Memory B cell (primary cell): ENCODE measurements at places on chromosomes 5 and 9.
A peak's percentile ranks its signal among the peaks of the same experiment; 100 is the strongest.

GRCh38 chr9:76403352-76403751, 9.1 kb upstream of the RFK start:
- DNase-seq, result peak; percentile 24

- no peak for DNase-seq
Measured at GRCh38 chr9:104143550-104143910, 49.4 kb downstream of the SMC2 start.

DNA sequence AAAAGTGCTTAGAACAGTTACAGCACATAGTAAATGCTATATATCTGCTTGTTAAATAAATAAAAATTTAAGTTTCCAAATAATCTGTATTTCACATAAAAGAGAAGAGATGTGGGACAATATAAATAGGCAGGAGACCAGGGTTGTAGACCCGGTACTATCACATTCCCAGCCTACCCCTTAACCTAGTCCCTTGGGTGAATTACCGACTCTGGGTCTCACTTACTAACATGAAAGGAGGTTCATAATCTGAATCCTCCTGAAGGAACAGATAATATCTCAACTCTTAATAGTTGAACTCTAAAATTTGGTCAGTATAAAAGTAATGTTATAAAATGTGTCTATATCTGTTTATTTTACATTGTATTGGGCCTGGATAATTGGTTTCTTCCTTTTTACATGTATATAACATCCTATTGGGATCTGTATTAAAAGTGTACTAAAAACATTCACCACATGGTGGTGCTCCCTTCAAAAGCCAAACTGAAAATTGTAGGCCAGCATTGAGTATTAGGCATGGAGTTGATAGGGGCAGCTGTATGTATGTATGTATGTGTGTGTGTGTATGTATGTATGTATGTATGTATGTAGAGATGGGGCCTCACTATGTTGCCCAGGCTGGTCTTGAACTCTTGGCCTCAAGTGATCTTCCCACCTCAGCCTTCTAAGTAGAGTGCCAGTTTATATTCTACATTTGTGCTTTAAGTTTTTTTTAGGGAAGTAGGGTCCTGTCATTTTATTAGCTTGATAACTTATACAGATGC, 64.2 kb upstream of the ABL1 start:
- peak; percentile 5 for DNase-seq

DNA sequence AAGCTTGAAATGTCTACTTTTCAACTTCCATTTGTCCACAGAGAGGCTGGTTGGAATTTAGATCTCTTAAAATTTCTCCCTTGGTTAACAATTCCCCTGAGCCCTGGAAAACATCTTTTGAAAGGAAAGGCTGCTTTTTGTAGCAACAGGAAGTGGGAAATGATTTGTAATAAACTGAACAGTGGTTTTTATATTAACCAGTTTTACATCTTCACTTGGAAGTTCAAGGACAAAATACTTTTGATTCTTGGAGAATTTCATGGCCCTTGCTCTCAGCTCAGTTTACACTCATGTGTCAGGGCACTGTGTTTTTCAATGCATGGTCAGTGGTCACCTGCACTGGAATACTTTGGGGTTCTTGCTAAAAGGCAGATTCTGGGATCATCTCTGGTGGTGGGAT, 9.9 kb downstream of the MLANA start:
- no peak for DNase-seq

- no peak for DNase-seq
Measured at GRCh38 chr5:174735498-174736330, 11.3 kb downstream of the MSX2 start.

GRCh38 chr5:161685461-161685860, at the start of gene GABRA6:
GABRA6 (plus strand) TSS chr5:161685721; CDS start chr5:161685990, 269 bp downstream.
- no peak for DNase-seq

DNA sequence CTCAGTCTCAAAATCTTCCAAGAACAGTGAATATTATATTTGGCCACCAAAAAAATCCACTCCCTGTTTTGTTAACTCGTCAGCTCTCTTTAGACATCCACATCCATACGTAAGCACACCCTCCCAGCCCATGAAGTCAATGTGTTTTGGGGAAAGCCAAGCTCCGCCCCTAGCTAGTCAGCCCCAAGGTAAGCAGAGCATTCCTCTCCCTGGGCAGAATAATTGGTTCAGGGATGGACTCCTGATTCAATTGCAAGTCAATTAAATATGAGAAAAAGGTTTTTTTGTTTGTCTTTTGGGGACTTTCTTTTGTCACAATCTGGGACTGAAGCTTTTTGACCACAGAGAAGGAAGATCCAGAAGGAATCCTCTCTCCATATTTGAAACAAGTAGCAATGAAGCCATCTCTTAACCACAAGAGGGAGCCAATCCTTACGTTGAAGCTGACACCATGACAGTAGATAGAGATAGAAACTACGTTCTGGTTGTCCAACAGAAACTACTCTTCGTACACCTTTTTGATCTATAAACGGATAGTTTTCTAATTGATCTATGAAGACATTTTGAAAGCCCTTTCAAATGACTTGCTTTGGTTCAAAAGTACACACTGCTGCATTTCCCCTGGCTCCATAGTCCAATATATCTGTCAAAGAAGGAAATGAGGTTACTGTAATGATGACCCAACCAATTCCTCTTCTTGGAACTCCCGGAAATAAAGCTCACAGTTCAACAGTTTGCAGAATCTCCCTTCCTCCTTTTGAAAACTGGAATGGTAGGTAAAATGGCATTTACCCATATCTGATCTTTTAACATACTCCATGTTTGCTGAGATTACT, 166.4 kb downstream of the TLE1 start:
- no peak for DNase-seq

DNA sequence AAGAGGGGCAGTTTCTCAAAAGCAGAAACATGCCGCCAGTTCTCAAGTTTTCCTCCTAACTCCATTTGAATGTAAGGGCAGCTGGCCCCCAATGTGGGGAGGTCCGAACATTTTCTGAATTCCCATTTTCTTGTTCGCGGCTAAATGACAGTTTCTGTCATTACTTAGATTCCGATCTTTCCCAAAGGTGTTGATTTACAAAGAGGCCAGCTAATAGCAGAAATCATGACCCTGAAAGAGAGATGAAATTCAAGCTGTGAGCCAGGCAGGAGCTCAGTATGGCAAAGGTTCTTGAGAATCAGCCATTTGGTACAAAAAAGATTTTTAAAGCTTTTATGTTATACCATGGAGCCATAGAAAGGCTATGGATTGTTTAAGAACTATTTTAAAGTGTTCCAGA, 142.8 kb downstream of the NTRK2 start:
- no peak for DNase-seq

- no peak for DNase-seq
Measured at GRCh38 chr5:102380174-102380573, 84.1 kb upstream of the SLCO4C1 start.

DNA sequence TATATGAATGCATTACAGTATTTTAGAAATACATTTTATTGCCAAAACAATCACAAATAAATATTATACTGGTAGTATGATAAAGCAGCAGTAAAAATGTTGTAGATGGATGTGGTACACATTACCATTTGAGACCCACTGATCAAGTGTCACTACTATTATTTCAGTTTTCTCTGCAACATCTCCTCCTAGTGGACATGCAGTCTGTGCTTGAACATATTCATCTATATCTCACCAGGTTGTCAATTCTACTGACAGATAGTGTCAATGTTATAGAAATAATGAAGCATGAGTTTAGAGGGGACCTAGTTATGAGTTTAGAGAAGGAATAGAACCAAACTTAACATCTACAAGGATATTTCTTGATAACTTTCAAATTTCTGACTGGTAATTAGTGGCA, 39.2 kb upstream of the ELOVL7 start:
- DNase-seq, result no peak

DNA sequence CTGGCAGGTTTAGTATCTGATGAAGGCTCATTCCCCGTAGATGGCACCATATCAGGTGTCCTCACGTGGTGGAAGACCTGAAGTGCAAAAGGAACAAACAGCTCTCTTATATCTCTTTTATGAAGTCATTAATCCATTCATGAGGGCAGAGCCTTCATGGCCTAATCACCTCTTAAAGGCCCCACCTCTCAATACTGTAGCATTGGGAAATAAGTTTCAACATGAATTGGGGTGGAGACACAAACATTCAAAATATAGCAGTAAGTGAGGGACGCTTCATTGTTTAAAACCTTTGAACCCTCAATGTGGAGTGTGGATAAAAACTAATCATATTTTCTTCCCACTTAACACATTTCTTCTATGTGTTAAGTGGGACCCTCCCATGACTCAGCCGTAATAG, 489.4 kb upstream of the WWC1 start:
- DNase-seq, result no peak

GRCh38 chr5:79509244-79509885, 4.6 kb downstream of the HOMER1 start:
- DNase-seq, result no peak

- DNase-seq, result peak; percentile 46
Measured at GRCh38 chr5:95620870-95621838, 1.3 kb downstream of the GPR150 start.

GRCh38 chr9:16138561-16139491, 586.0 kb downstream of the CCDC171 start:
- no peak for DNase-seq

DNA sequence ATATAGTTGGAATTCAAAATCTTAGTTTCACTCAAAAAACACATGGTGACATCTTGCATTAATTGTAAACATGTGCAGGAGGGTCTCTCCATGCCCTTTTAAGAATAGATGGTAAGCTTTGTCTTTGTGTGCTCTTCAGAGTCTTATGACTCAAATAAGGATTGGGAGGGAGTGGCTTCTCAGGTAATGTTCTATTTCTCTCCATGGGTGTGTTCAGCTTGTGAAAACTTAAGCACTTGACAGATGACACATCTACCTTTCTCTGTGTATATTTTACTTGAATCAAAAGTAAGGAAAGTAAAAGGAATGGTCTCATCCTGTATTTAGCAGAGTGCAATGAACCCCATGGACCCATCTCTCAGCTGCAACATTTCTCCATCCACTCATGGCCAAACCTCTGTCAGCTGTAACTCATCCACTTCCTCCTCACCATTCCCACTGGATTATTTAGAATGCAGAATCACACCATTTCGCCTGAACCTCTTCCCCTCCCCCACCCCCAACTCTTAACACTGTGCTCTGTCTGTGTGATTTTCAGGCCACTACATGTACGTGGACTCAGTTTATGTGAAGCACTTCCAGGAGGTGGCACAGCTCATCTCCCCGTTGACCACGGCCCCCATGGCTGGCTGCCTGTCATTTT, 82.1 kb downstream of the MAMDC2 start:
- DNase-seq, result no peak

DNA sequence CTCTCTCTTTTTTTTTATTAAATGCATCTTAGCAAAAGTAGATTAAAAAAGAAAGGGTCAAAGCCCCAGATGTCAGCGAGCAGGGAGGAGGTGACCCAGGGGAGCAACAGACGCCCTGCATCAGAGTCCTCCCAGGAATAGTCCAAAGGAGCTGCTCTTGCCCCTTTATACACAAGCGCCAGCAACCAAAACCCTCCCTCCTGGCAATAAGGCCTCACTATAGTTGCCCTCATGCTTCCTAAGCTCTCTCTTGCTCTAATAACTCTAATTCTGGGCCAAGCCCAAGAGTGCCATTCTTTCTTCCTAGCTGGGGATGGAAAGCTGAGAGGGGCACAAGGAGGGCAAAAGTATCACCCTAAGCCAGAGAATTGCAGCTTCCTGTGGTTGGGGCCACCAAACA, 26.3 kb downstream of the PCDHGC5 start:
- DNase-seq, result no peak

- DNase-seq, result peak; percentile 67
Measured at GRCh38 chr9:135864447-135865049, 42.8 kb downstream of the CAMSAP1 start.

DNA sequence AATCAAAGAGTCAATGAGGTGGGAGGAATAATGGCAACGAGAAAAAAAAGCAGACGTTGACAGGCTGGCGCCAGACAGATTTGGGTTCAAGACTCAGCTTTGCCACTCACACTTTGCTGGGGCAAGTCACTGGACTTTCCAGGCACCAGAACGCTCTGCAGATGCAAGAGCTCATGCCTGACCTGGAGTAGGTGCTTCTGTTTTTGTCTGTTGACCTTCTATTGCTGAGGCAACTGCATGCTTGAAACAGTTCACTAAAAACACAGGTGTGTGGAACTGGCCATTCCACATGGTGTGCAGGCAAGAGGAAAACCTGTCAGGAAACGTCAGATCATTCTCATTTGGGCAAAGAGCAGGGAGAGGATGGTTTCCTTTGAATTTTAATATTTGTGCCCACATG, 161.2 kb upstream of the SMIM23 start:
- DNase-seq, result no peak

- DNase-seq, result no peak
Measured at GRCh38 chr9:118670011-118670953, 699.0 kb downstream of the BRINP1 start.

- DNase-seq, result no peak
Measured at GRCh38 chr5:125836256-125836655, 587.0 kb upstream of the GRAMD2B start.

DNA sequence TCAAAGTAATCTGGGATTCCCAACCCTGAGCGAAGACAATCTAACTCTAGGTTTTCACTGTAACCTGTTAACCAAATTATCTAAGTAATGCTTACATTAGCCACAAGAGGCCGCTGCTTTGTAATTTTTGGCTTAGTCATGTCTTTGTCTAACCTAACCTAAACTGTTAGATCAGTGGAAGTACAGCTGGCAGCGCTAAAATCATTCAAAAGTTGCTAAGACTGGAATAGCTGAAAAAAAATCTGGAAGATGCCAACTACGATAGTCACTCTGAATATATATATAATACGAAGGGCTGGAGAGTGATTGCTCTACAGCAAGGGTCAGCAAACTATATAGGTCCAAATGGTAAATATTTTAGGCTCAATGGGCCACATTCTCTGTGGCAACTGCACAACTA, 60.2 kb downstream of the FBXO38 start:
- peak; percentile 47 for DNase-seq

DNA sequence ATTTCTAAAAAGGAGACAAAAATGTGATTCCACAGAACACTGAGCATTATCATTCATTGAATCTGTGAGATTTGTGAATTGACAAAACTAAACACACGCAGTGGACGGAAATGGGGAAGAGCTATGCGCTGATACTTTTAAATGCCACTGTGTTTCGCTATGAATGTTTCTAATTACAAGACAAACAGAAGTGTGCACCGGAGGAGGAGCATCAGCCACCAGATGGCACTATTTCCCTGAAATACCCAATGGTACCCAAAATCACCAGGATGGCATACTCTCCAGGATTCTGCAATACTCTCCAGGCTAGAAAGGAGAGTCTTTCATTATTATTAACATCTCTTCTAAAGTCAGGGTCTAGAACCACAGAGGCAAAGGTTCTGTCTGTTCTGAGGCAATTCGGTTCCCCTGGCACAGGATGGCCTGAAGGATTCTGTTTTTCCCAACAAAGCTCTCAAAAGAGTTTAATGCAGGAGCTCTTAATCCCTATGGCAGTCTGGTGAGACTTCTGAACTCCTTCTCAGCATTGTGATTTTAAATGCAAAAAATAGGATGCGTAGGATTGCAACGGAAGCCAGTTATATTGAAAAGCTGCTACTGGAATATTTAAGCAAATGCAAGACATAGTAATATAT, 13.8 kb upstream of the PUM3 start:
- peak; percentile 53 for DNase-seq
